ENCODE measurements at places on chromosomes 16 and 17. TPM values are rescaled to one million over a fixed set of nuclear protein-coding genes. Genes with fewer than 3 reads are reported as not detected.

ARL5C gene
- total RNA-seq, result not detected

OTOA gene
- total RNA-seq, result not detected

NKD1 gene
- total RNA-seq, result 2.6 TPM

GNG13 gene
- total RNA-seq, result not detected

ITFG1 gene
- total RNA-seq, result 17.6 TPM

DUSP3 gene
- total RNA-seq, result 12.2 TPM

PERCC1 gene
- total RNA-seq, result 0.31 TPM

KRT31 gene
- not detected for total RNA-seq

GJD3 gene
- not detected for total RNA-seq

KRTAP4-1 gene
- total RNA-seq, result not detected

FOXC2 gene
- total RNA-seq, result not detected

TEKT5 gene
- total RNA-seq, result 0.15 TPM

GAS7 gene
- 0.31 TPM for total RNA-seq

NLK gene
- total RNA-seq, result 8.8 TPM

LGALS9C gene
- 0.45 TPM for total RNA-seq

C16orf74 gene
- total RNA-seq, result 0.64 TPM

SLC38A8 gene
- total RNA-seq, result not detected

C16orf89 gene
- not detected for total RNA-seq

HEATR9 gene
- not detected for total RNA-seq

CCL2 gene
- total RNA-seq, result not detected

GP1BA gene
- total RNA-seq, result not detected

LRRC37A gene
- total RNA-seq, result 3.5 TPM

ABCC12 gene
- total RNA-seq, result not detected

NPIPB2 gene
- total RNA-seq, result 8.5 TPM
